ENCODE measurements at places on chromosomes 1 and 21.

- peak; percentile 28 for DNase-seq
Observed at GRCh38 chr1:193058529-193059281, 455 bp downstream of the UCHL5 start.

DNA sequence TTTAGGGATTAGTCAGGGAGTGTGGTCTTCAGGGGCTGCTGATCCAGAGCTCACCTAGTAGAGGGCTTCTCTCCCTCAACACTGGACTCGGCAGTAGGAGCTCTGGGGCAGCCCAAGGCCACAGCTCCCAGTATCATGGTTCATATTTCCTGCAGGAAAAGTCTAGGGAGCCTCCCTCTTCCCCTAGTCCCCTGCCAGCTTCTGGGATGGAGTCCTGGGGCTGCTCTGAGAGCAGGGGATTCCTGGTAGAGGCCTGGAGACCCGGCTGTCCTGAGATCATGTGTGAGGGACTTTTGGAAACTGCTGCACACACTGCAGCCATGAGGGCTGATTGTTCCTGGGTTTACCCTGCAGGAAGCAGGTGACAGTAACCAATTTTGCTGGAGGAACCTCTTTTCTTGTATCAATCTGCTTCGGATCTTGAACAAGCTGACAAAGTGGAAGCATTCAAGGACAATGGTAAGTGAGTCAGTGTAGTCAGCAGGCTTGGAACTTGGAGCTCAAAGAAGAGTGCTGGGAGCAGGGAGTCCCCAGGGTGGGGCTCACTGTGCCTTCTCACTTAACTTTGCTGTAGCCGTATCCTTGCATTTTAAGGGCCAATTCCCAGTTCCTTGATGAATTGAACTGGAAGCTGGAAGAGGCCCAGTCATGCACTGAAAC lies 16.3 kb downstream of the STRIP1 start:
- no peak for DNase-seq

DNA sequence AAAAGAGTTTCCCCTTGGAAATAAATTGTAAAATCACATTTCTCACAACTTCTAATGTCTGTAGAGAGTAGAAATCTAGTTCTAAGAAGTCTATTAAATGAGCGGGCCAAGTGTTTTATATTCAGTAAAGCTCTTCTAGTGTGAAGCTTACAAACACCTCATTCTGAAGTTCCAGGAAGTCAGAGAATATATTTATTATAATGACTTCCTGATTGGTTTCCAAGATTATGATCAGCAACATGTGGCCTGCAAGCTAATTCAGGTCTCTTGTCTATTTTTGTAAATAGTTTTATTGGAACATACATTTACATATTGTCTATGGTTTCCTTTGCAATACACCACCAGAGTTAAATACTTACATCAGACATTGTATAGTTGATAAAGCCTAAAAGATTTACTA lies 603.9 kb downstream of the AMY1C start:
- DNase-seq: no peak

- DNase-seq: no peak
Observed at GRCh38 chr1:53469373-53469772, 10.2 kb downstream of the DMRTB1 start.

GRCh38 chr1:59016390-59016789 lies 232.5 kb upstream of the JUN start:
- no peak for DNase-seq

Measured in effector CD4-positive, alpha-beta T cell (primary cell).